ENCODE measurements at places on chromosomes 4 and X.

DNA sequence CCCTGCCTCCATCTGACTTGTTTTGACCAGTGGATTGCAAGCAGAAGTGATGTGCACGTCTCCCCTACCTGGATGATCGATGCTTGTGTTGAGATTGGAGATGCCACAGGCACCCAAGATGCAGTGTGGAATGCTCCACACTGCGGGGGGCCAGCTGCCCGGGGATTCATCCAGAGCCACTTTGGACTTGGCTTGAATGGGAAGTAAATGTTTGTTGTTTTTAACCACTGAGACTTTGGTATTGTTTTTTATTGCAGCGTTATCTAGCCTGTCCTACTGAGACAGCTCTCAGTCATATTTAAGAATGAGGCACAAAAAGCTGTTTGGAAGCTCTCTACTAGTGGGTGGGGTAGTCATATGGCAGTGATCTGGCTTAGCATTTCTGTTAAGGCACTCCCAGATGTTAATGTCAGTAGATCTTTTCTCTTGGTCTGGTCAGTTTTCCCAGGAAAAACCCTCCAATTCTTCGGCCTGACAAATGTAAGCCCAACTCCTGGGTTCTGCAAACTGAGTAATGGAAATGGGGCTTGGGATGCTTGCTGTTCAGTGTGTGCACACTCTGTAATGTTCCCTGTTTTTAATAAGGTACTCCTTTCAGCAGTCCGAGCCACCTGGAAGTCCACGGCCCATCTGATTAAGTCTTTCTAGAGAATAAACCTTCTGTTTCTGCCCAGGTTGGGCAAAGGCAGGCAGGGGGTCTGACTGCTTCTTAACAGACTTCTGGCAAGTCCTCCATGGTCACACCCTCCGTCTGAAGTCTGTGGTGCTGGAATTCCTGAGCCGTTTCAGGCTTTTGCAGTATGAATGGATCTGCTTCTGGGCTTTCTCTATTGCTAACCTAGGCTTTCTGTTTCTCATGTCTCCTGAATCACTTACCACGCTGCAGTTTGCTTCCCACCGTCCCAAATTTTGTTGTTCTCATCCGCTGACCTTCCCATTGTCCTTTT, 74.8 kb downstream of the WWC2 start:
- DNase-seq: peak; percentile 44

- DNase-seq: no peak
These were observed 149.5 kb downstream of the SHROOM3 start for GRCh38 chr4:76584241-76585152.

DNA sequence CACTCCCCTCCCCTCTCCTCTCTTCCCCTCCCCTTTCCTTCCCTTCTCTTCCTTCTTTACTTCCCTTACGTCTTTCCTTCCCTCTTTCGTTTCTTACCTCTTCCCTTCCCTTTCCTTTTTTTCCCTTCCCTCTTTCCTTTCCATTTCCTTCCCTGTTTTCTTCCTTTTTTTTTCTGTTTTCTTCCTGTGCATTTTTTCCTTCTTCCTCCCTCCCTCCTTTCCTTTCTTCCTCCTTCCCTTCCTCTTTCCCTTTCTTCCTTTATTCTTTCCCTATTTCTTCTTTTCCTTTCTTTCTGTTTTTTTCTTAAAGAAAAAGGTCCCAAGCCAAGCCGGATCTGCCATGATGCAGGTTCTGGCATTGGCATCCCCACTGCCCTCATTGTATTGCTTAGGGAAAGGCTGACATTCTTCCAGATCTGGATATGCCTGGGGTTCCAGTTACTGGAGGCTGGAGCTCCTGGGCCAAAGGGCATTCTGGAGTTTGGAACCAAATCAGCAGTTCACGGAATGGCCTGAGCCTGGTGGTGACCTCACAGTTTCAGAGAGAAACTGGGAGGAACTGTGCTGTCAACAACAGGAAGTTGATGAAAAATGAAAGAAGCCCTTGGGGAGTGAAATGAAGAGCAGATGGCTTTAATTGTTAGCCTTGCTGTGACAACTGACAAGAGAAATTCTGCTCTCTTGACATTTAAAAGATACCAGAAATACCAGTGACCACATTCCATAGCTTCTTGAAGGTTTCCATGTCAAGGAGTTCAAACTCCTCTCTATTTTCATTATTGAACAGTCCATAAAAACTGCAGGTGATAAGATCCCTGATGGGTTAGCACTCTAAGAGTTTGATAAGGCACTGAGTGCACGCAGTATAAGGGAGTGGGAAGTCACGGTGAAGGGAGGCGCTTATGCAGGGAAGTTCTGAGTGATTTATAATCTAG, 622.1 kb downstream of the SPRY1 start:
- peak; percentile 61 for DNase-seq

GRCh38 chr4:48490012-48490679, at the start of gene ZAR1:
ZAR1 (plus strand) TSS chr4:48490252; CDS start chr4:48490292, 40 bp downstream.
- DNase-seq: no peak

GRCh38 chr4:69051576-69051943, 44.7 kb upstream of the UGT2B7 start:
- DNase-seq: no peak

- DNase-seq: no peak
These were observed 27.6 kb upstream of the SRD5A3 start for GRCh38 chr4:55318175-55319129.

DNA sequence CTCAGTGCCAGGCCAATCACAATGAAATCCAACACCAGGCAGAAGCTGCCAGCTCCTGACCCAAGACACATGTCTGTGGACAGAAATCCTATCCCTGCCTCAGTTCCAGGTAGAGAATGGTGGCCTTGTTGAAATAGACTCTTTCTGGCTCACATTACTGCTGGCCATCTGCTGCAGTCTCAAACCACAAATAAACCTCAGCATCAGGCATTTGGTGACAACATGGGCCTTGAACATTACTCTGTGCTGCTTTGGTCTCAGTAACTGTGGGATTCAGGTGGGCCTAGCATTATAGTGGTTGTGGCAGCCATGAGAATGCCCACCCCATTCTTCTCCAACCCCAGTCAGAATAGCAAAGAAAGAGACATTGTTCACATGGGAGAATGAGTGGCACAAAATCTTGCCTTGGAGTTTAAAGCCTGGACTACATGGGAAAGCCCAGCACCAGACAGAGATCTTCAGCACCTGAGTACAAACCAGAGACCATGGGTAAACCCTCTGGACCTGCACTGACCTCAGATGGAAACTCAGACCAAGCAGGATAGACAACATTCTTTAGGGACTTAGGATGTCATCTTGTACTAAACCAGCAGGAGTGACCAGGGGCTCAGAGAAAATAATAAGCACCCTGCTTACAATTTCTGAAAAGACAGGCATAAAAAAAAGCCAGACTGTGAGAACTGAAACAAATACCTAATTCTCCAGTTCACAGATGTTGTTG, 50.4 kb upstream of the TRAM1L1 start:
- DNase-seq: no peak

DNA sequence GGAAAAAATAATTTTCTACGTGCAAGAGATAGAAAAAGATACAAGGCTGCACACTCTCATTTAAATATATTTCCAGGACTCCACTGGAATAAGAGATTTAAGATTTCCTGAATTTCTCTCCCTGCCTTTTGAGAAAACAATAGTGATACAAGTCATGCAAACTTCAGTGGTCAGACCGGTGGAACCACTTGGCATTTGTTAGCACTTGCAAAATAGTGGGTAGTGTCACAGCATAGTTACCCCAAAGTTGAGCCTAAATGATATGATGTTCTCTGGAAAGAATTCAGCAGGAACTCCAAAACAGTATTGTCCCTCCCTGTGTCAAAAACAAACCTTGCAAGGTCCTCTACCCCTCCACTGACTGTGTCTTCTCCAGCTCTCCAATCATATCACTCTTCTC, 102.3 kb downstream of the ANKRD50 start:
- DNase-seq: no peak

DNA sequence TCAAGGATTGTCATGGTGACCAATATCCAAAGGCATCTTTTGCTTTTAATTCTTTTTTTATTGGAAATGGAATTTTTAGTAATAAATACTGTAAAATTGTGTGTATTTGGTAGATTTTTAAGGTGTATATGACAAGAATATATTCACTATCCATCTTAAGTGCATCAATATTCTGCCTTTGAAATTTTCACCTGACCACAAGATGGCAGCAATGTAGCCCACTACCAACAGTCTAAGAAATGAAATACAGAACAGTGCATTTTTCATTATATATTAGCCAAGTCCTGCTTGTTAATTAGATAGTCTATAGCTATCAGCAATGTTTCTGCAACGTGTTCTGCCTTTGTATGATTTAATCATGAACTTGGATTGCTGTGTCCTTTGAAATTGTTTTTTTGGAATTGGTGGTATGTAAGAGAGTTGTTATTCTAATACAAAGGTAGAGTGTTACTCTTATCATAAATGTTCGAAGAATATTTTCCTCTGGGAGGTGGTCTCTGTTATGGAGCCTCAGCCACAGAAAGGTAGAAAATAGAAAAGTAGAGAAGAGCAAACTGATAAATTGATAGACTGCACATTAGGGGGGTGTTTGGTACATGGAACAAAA, 38.2 kb downstream of the HPGDS start:
- DNase-seq: peak; percentile 22

DNA sequence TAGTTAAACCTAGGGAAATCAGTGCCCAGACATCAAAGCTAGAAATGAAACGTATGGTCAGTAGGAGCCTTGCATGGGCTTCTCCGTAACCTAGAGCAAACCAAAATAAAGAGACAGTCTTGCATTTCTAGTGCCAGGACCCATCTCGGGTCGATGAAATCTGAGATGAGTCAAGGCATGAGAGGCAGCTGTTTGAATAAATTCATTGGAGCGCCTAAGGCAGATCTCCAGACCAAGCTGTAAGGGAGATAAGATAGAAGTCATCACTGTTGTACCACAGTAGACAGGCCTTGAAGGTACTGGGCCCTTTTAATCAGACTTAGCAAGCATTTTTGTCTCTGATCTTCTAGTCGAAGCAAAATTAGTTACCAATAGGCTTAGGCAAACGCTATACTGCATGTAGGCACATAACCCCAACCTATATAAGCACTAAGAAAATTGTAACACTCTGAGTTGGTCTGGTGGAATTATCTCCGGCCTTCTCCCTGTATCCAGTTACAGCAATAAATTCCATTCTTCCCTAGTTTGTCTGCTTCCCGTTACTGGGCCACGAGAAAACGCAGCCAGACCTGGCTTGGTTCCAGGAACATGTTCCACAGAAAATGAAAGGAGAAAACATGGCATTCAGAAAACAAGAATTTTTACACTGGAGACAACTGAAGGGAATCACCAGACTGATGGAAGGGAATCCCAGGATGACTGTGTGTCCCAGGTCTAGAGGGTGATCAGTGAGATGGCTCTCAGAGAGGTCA, 21.1 kb upstream of the PAPSS1 start:
- DNase-seq: peak; percentile 28

- DNase-seq: no peak
These were observed 89.8 kb upstream of the ADGRG2 start for GRCh38 chrX:19212037-19212436.

GRCh38 chr4:8874003-8874895, 2.6 kb upstream of the HMX1 start:
- no peak for DNase-seq

DNA sequence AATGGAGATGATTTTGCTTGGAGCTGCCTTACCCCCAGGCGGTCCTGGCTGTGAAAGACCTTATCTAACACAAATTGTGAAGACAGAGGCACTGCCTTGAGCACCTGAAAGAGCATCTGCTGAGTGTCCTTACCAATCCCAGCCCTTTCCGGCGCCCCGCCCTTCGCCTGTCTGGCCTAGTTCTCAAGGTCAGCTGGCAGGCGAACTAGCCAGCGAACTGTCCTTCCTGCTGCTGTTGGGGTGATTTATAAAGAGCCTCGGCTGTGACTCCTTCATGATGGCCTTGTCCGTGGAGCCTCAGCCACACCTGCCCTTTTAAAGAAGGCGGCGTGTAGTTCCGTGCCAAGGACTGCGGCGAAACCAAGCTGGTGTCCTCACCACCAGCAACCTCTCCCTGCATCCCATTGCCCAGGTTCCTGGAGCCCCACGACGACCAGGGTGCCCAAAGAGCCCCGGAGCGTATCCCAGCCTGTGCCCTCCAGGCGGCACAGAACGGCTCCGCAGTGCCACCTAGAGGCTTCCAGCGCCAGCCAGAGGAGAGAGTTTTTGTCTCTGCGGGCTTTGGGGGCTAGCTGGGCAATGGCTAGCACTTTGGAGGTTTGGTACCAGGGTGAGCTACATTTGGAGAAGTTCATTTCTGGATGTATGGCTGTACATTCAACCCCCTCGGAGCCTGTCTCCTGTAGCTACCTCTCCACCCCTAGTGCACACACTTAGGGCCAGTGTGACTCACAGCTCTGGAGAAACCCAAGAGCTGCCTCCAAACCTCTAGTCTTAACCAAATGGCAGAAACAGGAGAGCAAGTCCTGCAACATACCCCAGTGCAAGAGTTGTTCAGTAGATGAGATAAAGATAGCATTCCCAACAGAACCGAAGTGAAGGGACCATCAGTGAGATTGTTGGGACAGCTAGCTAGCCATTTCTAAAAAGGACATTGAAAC, 36.8 kb upstream of the VMA21 start:
- DNase-seq: peak; percentile 26

- DNase-seq: no peak
These were observed 58.6 kb downstream of the SMAD1 start for GRCh38 chr4:145540235-145540634.

DNA sequence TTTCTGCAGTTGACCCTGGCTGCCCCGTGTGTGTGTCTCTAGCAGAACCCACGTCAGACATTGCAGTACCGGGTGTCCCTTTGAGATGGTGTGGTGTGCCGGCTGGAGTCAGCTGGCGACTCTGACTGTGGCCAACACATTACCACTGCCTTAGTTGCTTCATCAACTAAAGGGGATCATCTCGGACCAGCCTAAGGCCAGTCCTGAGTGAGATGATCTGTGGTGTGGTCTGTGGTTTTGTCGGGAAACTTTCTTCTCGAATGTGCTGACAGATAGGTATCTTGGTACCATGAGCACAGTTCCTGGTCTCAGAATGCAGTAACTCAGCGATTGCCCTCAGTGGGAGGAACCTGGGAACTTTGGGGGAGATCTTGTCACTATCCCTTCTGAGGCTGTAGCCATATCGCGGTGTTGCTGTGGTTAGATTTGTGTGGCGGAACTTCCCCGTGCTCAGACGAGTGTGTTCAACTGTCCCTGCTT, 15.8 kb downstream of the TBC1D14 start:
- DNase-seq: no peak

GRCh38 chr4:10492464-10492863, 35.2 kb upstream of the ZNF518B start:
- no peak for DNase-seq

- no peak for DNase-seq
These were observed 41.0 kb downstream of the NSG1 start for GRCh38 chr4:4427886-4428285.

GRCh38 chrX:67692246-67692645, 148.4 kb downstream of the AR start:
- DNase-seq: peak; percentile 63
